ENCODE measurements at places on chromosomes 7 and 10. TPM values are rescaled to one million over a fixed set of nuclear protein-coding genes. Genes with fewer than 3 reads are reported as not detected.
A peak's percentile ranks its signal among the peaks of the same experiment; 100 is the strongest.

The PNLIP gene
- not detected for total RNA-seq

The ENO4 gene
- total RNA-seq = 0.37 TPM

The TMEM213 gene
- total RNA-seq = not detected

The NEURL1 gene
- 1.8 TPM for total RNA-seq

The SRI gene
- total RNA-seq = 143 TPM

GRCh38 chr7:90005836-90006235 is 148.4 kb upstream of the STEAP1 start:
- H3K36me3 ChIP-seq = no peaks in the 10 kb centered on the region
- no peak overlapping the region for H3K4me3 ChIP-seq
- H3K27ac ChIP-seq = no peak overlapping the region
- H3K4me1 ChIP-seq = peaks cover 4% of the 10 kb centered on the region
- no peak for DNase-seq

DNA sequence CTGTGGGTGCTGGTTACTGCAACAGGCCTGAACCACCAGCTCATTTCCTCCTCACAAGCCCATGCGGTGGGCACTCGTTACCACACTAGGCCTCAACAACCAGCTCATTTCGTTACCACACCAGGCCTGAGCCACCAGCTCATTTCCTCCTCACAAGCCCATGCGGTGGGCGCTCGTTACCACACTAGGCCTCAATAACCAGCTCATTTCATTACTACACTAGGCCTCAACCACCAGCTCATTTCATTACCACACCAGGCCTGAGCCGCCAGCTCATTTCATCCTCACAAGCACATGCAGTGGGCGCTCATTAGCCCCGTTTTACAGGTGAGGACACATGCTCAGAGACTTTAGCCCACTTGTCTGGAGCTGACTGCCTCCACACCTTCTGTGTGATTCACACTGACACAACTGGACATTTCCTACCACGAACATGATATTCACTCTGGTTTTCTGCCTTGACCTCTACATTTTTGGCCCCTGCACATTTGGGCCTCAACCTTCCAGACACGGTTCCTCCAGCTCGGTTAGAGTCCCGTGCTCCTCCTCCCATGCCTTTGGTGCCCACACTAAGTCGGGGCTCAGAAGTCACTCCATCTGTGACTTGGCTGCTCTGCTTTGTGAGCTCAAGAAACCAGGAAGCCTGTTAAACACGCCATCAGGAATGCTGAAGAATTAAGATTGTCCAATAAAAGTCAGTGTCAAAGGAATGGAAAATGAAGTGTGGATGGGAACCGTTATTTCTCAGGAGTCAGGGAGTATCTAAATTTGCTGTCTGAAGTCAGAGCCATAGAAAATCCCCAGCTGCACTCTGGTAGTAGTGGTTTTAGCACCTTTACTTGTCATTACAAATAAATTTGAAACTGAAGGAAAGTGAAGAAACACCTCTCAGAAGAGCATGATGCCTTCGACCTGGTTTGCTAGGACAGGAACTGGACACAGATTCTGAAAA is 55.8 kb upstream of the LANCL2 start:
- DNase-seq = no peak
- no peak overlapping the region for H3K27ac ChIP-seq
- peaks cover 17% of the 10 kb centered on the region for H3K27me3 ChIP-seq
- no peaks in the 10 kb centered on the region for H3K4me1 ChIP-seq
- no peak overlapping the region for H3K4me3 ChIP-seq

- DNase-seq = no peak
- H3K36me3 ChIP-seq = no peaks in the 10 kb centered on the region
- H3K4me3 ChIP-seq = no peak overlapping the region
- peaks cover 5% of the 10 kb centered on the region for H3K27me3 ChIP-seq
Observed at GRCh38 chr10:83760142-83760541, 379.2 kb upstream of the GHITM start.

- H3K27ac ChIP-seq = no peak overlapping the region
- no peak for DNase-seq
- no peaks in the 10 kb centered on the region for H3K36me3 ChIP-seq
- H3K4me1 ChIP-seq = peaks cover 3% of the 10 kb centered on the region
Observed at GRCh38 chr7:14836571-14837189, 65.9 kb downstream of the DGKB start.

GRCh38 chr7:39688611-39689480 is 65.5 kb downstream of the RALA start:
- H3K36me3 ChIP-seq = peaks cover 15% of the 10 kb centered on the region
- no peak for DNase-seq
- no peak overlapping the region for H3K4me3 ChIP-seq
- no peak overlapping the region for H3K27ac ChIP-seq
- H3K27me3 ChIP-seq = no peaks in the 10 kb centered on the region

- no peak overlapping the region for H3K4me3 ChIP-seq
- H3K36me3 ChIP-seq = no peaks in the 10 kb centered on the region
- H3K27me3 ChIP-seq = no peaks in the 10 kb centered on the region
- H3K4me1 ChIP-seq = peaks cover 47% of the 10 kb centered on the region
Observed at GRCh38 chr7:28758186-28758585, 199.9 kb downstream of the TRIL start.

GRCh38 chr7:152633504-152633903 is 42.4 kb downstream of the XRCC2 start:
- H3K27ac ChIP-seq = no peak overlapping the region
- H3K27me3 ChIP-seq = no peaks in the 10 kb centered on the region
- H3K4me1 ChIP-seq = no peaks in the 10 kb centered on the region

GRCh38 chr10:8060010-8060703 is 5.7 kb downstream of the GATA3 start:
- no peak overlapping the region for H3K27ac ChIP-seq
- H3K4me3 ChIP-seq = no peak overlapping the region
- H3K4me1 ChIP-seq = peaks cover 9% of the 10 kb centered on the region
- no peaks in the 10 kb centered on the region for H3K36me3 ChIP-seq
- no peak for DNase-seq

DNA sequence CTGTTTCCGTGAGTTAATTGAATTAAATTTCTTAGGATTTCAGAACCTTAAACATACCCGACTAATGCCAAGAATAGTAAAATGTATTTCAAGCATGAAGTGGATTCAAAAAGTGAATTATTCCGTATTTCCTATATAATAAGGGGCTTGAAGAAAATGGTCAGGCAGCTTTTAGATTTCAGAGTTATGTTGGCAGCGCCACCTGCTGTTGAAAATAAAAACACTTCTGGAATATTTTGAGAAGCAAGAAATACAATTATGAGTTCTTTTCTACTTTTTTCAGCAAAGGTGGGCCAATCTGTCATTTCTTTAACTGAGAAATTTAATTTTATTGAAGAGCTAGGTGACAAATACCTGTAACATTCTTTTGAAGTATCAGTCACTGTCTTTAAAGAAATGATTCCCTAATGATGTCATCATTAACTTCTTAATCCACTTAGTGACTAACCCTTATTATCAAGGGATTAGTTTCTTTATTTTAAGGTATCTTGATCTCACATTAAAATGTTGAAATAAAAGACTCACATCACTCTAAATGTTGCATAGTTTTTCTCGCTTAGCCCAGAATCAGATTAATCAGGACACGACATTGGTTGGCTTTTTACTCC is 36.6 kb upstream of the AGR3 start:
- no peaks in the 10 kb centered on the region for H3K27me3 ChIP-seq
- H3K27ac ChIP-seq = no peak overlapping the region
- H3K4me3 ChIP-seq = no peak overlapping the region
- DNase-seq = peak; percentile 57

GRCh38 chr7:64882341-64883112 is 20.5 kb upstream of the ZNF273 start:
- H3K36me3 ChIP-seq = no peaks in the 10 kb centered on the region
- H3K4me1 ChIP-seq = no peaks in the 10 kb centered on the region
- no peak overlapping the region for H3K4me3 ChIP-seq
- H3K27me3 ChIP-seq = peaks cover 23% of the 10 kb centered on the region

DNA sequence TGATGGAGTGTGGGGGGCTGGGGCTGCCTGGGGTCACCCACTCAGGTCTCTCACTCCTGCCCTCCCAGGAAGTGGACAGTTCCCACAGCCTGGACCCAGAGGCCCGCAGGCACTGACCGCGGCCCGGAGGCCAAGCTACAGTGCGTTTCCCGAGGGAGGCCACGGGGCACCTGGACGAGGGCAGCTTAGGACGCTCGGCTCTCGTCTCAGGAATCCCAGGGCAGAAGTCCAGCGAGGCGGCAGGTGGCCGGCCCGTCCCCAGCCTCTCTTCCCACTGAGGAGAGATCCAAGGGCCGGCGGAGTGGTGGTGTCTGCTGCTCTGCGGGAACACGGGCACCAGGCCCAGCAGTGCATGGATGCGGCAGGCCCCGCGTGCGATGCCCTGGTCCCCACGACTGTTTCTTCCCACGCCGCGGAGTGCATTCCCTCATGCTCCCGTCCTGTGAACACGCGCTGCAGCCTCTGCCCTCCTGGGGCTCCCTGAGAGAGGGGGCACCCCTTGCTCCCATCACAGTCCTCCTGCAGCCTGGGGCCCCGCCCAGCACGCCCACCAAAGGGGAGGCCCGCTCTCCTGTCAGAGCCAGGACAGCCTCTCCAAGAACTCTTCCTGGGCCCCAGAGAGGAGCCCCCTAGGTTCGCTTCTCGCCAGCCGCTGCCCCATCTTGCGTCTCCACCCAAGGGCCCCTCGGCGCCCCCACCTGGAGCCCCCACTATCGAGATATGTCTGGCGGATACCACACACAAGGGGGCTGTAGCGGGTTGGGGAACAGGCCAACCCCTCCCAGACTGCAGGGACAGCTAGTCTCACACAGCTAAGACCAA is 24.3 kb upstream of the GPR146 start:
- H3K27ac ChIP-seq = no peak overlapping the region
- no peaks in the 10 kb centered on the region for H3K4me1 ChIP-seq
- no peak overlapping the region for H3K4me3 ChIP-seq
- H3K36me3 ChIP-seq = peaks cover 12% of the 10 kb centered on the region
- DNase-seq = no peak

- no peak overlapping the region for H3K27ac ChIP-seq
- H3K27me3 ChIP-seq = no peaks in the 10 kb centered on the region
- H3K4me1 ChIP-seq = peaks cover 13% of the 10 kb centered on the region
- no peak overlapping the region for H3K4me3 ChIP-seq
- no peak for DNase-seq
- no peaks in the 10 kb centered on the region for H3K36me3 ChIP-seq
Observed at GRCh38 chr10:86653379-86653778, 968 bp upstream of the OPN4 start.

- no peaks in the 10 kb centered on the region for H3K4me1 ChIP-seq
- no peak for DNase-seq
- no peak overlapping the region for H3K27ac ChIP-seq
- H3K36me3 ChIP-seq = no peaks in the 10 kb centered on the region
- H3K27me3 ChIP-seq = peaks cover 13% of the 10 kb centered on the region
Observed at GRCh38 chr7:140981951-140982350, 32.8 kb downstream of the MRPS33 start.

- H3K27me3 ChIP-seq = peaks cover 16% of the 10 kb centered on the region
- no peaks in the 10 kb centered on the region for H3K36me3 ChIP-seq
- DNase-seq = no peak
- H3K4me3 ChIP-seq = no peak overlapping the region
- no peak overlapping the region for H3K27ac ChIP-seq
- H3K4me1 ChIP-seq = no peaks in the 10 kb centered on the region
Observed at GRCh38 chr10:117441812-117442443, 66.7 kb upstream of the PDZD8 start.

GRCh38 chr7:31443457-31443856 is 70.4 kb upstream of the ITPRID1 start:
- H3K27me3 ChIP-seq = no peaks in the 10 kb centered on the region
- no peak overlapping the region for H3K27ac ChIP-seq
- no peaks in the 10 kb centered on the region for H3K36me3 ChIP-seq

GRCh38 chr7:48875045-48875916 is 49.1 kb upstream of the CDC14C start:
- H3K4me3 ChIP-seq = no peak overlapping the region
- H3K36me3 ChIP-seq = no peaks in the 10 kb centered on the region
- peak; percentile 41 for DNase-seq
- H3K27me3 ChIP-seq = peaks cover 2% of the 10 kb centered on the region
- no peak overlapping the region for H3K27ac ChIP-seq
